Femur (tissue), 1 donor: ENCODE measurements at places on chromosomes 12 and 14.
A peak's percentile ranks its signal among the peaks of the same experiment; 100 is the strongest.

DNA sequence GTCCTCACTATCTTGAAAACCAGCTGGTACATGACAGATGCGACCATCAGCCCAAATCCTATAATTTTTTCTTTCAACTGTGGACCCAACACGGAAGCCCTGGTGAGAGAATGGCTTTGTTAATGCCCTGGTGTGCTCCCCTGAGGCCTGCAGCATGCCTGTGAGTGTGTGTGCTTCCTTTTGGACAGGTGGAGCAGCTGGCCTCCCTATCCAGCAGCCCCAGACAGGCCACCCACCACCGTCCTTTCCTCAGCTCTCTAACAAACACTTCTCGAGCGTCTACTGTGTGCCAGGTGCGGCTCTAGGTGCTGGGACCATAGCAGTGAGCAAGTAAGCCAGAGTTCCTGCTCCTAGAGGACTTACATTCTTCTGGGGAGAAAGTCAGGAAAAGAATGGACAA is 78.9 kb upstream of the GZMB start:
- no peak for DNase-seq

GRCh38 chr14:103056322-103057027 is 874 bp downstream of the CDC42BPB start:
- peak; percentile 86 for DNase-seq

DNA sequence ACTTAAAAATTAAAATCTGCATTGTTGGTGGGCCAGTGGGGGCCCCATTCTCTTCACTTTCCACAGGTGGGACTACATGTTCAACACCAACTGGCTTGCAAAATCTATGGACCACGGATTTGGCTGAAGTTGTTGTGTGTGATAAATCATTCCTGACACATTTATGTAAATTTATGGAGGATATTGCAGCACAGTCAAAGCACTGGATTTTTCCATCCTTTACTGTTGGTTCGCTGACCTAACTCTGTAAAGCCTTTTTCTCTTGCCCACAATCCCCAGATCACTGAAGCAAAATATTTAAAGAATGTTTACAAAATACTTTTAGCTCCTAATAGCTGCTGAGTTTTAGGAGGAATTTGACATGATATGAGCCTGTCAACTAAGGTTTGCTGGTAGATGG is 219.7 kb upstream of the PRICKLE1 start:
- DNase-seq, result no peak

GRCh38 chr12:108789546-108789945 is 58.2 kb upstream of the CORO1C start:
- DNase-seq, result no peak

- no peak for DNase-seq
Measured at GRCh38 chr12:72281126-72281525, 9.0 kb downstream of the TRHDE start.

- DNase-seq, result peak; percentile 21
Measured at GRCh38 chr12:53505555-53506449, 1.5 kb downstream of the NPFF start.
